ENCODE measurements at places on chromosomes 3 and 15. TPM values are rescaled to one million over a fixed set of nuclear protein-coding genes. Genes with fewer than 3 reads are reported as not detected.

GRCh38 chr3:132461544-132461943, 44.2 kb downstream of the DNAJC13 start:
- DNase-seq: no peak

- DNase-seq: no peak
Measured at GRCh38 chr3:100047455-100048141, 66.7 kb downstream of the FILIP1L start.

Gene CKMT1B
- total RNA-seq: 0.76 TPM

Gene SNX22
- 7.4 TPM for total RNA-seq
